ENCODE measurements at places on chromosomes 7 and 10. TPM values are rescaled to one million over a fixed set of nuclear protein-coding genes. Genes with fewer than 3 reads are reported as not detected.

GRCh38 chr10:84957427-84957826 is 629.0 kb downstream of the CCSER2 start:
- no peaks in the 10 kb centered on the region for H3K27me3 ChIP-seq
- H3K4me1 ChIP-seq, result no peaks in the 10 kb centered on the region
- H3K27ac ChIP-seq, result no peak overlapping the region
- no peaks in the 10 kb centered on the region for H3K36me3 ChIP-seq
- no peak overlapping the region for H3K4me3 ChIP-seq

DNA sequence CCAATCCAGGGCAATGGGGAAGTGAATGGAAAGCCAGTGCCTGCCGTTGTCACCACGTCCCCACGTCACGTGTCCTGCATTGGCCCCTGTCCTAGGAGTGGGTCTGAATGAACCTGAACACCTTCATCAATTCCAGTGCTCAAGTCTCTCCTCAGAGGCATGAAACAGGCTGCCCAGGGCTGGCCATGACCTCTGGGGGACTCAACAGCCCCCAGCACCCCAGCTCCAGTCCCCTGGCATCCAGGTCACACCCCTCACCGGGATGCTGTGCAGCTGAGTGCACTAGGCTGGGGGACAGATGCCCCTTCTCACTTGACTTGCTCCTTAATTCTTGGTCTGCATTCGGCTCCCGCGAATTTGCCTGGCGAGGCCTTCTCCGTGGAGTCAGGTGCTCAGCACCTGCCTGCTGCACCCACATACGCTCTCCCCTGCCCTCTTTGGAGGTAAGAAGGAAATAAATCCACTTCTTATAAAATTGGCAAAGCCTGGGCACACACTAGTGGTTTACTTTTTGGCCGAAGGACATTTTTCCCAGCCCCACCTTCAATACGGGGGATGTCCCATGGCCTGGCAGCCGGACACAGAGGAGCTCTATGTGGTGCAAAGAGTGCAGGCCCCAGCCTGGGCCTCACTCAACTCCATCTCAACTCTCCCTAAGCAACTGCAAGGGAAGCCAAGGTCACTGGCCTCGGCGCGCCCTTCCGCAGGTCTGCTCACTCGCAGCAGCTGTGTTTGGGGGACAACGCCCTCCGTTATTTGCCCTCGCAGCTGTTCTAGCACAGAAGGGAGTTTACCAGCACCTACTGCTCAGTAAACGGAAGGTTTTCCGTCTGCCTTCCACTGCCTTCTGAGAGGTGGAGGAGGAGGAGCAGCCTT is 77.6 kb upstream of the SHH start:
- no peaks in the 10 kb centered on the region for H3K4me1 ChIP-seq
- no peaks in the 10 kb centered on the region for H3K36me3 ChIP-seq
- no peak overlapping the region for H3K4me3 ChIP-seq
- DNase-seq, result no peak
- no peak overlapping the region for H3K27ac ChIP-seq
- no peaks in the 10 kb centered on the region for H3K27me3 ChIP-seq

GRCh38 chr10:55631071-55631654 is 729.9 kb downstream of the ZWINT start:
- peak; percentile 53 for DNase-seq
- H3K27ac ChIP-seq, result no peak overlapping the region
- no peaks in the 10 kb centered on the region for H3K36me3 ChIP-seq

DNA sequence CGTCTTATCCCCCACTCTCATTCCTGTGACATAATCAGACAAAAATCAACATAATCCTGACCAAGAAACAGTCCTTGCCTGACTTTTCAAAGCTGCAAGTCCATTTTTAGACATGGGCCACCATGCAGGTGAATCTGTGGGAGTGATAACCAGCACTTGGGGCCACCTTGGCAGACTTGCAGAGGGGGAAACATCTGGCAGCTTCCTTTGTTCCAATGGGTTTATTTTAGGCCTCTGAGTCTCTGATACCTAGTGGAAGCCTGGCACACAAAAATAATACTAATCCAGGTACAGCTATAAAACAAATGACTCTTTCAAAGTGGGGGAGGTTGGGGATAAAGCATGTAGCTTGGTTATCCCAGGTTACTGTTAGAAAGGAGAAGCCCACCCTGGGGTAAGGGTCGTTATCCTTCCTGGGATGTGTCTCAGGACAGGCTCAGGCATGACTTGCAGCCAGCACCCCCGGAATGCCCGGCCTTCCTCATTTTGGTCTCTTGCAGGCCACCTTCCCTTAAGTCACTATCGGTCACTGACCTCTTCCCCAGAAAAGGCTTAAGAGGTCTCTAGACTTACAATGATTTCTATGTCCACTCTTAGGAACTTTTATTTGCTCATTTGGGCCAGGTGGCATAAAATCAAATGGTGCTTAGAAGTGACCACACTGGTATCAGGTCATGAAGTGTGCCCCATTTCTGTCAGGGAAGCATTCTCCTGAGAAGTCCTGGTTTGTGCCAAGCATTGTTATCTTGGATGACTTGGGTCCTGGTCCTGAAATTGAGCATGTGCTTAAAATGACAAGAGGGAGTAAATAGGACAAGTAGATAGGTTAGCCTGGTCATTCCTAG is 37.6 kb downstream of the EEPD1 start:
- H3K27me3 ChIP-seq, result no peaks in the 10 kb centered on the region
- H3K4me1 ChIP-seq, result peaks cover 58% of the 10 kb centered on the region
- H3K4me3 ChIP-seq, result no peak overlapping the region
- no peaks in the 10 kb centered on the region for H3K36me3 ChIP-seq
- DNase-seq, result peak; percentile 76

- H3K4me3 ChIP-seq, result peak overlapping the region; percentile 64
- peak overlapping the region; percentile 93 for H3K27ac ChIP-seq
- H3K4me1 ChIP-seq, result peaks cover 51% of the 10 kb centered on the region
- no peaks in the 10 kb centered on the region for H3K27me3 ChIP-seq
- no peaks in the 10 kb centered on the region for H3K36me3 ChIP-seq
- DNase-seq, result no peak
Measured at GRCh38 chr10:110212119-110213006, 5.0 kb downstream of the MXI1 start.

GRCh38 chr10:93346694-93347093 is 135.4 kb downstream of the MYOF start:
- no peak overlapping the region for H3K27ac ChIP-seq
- no peaks in the 10 kb centered on the region for H3K4me1 ChIP-seq
- peaks cover 98% of the 10 kb centered on the region for H3K36me3 ChIP-seq
- no peaks in the 10 kb centered on the region for H3K27me3 ChIP-seq
- H3K4me3 ChIP-seq, result no peak overlapping the region

DNA sequence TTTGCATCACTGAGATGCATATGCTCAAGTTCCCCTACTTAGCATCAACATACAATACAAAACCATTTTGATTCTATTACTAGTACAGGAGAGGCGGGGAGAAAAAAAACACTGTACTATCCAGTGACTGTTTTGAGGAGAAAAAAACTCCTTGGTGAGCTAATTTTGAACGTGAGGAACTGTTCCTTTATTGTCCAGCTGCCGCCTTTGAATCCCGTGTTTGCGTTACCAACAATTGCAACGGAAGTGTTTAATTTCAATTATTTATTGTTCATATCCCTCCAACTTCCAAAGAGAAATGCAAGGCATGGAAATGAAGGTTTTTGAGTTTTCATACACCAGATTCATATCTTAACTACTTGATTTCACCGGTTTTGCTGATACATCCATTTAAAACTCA is 66.4 kb upstream of the ARHGAP21 start:
- H3K27me3 ChIP-seq, result no peaks in the 10 kb centered on the region
- no peak overlapping the region for H3K27ac ChIP-seq
- no peak overlapping the region for H3K4me3 ChIP-seq
- H3K36me3 ChIP-seq, result no peaks in the 10 kb centered on the region

GRCh38 chr10:87639493-87639892 is 20.2 kb upstream of the PAPSS2 start:
- no peak overlapping the region for H3K27ac ChIP-seq
- DNase-seq, result no peak
- no peaks in the 10 kb centered on the region for H3K4me1 ChIP-seq
- H3K36me3 ChIP-seq, result no peaks in the 10 kb centered on the region

- H3K4me3 ChIP-seq, result no peak overlapping the region
- H3K27ac ChIP-seq, result no peak overlapping the region
Measured at GRCh38 chr10:130729876-130730275, 581.6 kb downstream of the TCERG1L start.

DNA sequence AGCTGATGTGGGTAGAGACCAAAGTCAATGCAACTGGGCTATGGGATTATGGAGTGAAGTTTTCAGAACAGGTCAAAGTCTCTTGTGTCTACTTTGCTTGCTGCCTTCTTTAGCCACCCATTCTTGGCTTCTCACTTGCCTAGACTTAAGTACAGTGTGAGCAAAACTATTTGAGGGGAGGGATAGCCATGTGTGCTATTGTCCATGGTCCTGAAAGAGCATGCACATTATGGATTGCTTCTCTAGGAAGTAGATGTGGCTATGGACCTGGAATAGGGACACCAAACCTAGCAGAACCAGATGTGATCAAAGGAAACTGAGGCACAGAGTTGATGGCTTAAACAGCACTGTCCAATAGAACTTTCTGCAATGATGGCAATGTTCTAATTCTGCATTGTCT is 81.9 kb upstream of the ZNF800 start:
- H3K27ac ChIP-seq, result no peak overlapping the region
- H3K27me3 ChIP-seq, result no peaks in the 10 kb centered on the region
- no peak for DNase-seq
- no peaks in the 10 kb centered on the region for H3K4me1 ChIP-seq
- H3K36me3 ChIP-seq, result no peaks in the 10 kb centered on the region

- peaks cover 44% of the 10 kb centered on the region for H3K36me3 ChIP-seq
- peaks cover 10% of the 10 kb centered on the region for H3K4me1 ChIP-seq
- H3K27me3 ChIP-seq, result no peaks in the 10 kb centered on the region
- H3K27ac ChIP-seq, result peak overlapping the region; percentile 86
- no peak for DNase-seq
Measured at GRCh38 chr10:75233444-75234016, 2.2 kb downstream of the COMTD1 start.

DNA sequence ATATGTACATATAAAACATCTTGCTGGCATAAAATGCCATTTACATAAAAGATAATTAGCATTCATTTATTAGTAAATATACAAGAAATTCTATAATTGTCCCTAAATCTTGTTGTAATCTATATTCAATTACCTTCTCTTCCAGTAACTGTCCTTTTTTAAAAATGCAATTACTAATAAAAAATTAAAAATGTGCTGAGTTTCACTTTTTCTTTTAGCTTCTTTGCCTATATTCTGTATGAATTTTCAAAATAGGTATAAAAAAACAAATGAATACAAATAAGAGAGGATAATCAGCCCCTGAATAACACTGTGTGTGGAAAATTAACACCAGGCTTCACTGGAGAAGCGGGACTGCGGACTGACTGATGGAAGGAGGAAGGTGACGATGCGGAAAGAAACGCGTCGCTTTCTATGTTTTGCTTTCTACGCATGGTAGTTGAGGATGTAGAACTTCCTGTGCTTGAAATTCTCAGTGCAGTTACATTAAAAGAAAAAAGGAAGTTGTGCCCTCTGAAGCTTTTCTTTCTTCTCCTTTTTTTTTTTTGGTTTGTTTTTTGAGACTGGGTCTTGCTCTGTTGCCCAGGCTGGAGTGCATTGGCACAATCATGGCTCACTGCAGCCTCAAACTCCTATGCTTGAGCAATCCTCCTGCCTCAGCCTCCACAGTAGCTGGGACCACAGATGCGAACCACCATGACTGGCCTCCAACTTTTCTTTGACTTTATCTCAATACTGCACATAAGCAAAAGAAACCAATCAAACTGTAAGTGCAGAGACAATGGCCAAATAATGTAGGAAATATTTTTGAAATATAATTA is 7.4 kb upstream of the ZMYND11 start:
- H3K27me3 ChIP-seq, result no peaks in the 10 kb centered on the region
- peaks cover 11% of the 10 kb centered on the region for H3K4me1 ChIP-seq
- no peak overlapping the region for H3K4me3 ChIP-seq
- peak overlapping the region; percentile 11 for H3K27ac ChIP-seq
- no peaks in the 10 kb centered on the region for H3K36me3 ChIP-seq
- DNase-seq, result no peak

DNA sequence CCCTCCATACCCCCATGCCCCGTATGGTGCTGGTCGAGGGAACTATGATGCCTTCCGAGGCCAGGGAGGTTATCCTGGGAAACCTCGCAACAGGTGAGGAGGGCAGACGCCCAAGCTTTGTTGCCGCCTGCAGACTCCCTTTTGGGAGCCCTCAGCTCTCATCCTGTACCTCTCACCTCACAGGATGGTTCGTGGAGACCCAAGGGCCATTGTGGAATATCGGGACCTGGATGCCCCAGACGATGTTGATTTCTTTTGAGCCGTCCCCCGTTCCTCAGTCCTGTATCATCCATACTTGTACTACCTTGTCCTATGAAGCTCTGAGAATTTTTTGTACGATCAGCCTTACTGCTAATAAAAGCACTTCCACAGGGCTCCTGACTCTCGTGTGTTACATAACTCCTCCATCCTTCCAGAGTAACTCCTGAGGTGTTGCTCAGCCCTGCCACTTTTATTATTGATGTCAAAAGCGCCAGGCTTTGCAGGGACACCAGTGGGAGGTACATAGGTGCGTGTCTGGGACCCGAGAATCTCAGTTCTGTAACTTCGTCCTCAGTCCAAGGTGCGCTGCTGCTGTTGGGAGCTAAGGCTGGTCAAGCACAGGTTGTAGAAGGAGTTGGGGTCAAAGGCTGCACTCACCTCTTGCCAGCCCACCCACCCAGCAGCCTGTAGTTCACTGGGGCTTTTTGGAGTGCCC is 1.1 kb downstream of the UFSP1 start:
- H3K27me3 ChIP-seq, result peaks cover 35% of the 10 kb centered on the region
- no peak for DNase-seq
- H3K4me1 ChIP-seq, result peaks cover 42% of the 10 kb centered on the region
- H3K4me3 ChIP-seq, result peak overlapping the region; percentile 90
- peaks cover 53% of the 10 kb centered on the region for H3K36me3 ChIP-seq

DNA sequence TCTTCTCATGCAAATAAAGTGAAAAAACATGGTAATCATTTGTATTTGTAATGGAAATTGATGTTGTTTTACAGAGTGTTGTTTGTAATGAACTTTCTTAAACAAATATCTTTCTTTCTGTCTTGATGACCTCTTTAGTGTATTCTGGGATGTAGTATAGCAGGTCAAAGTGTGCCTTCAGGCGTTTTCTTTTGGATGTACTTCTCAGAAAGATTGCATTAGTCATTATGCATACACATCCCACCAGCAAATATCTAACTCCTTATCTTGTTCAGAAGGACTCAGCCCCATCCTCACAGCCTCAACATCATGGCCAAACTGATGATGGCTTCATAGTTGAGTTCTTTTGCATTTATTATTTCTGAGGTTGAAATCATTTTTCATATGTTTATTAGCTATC is 124.7 kb downstream of the LRRC18 start:
- H3K4me1 ChIP-seq, result no peaks in the 10 kb centered on the region
- peaks cover 38% of the 10 kb centered on the region for H3K36me3 ChIP-seq
- no peaks in the 10 kb centered on the region for H3K27me3 ChIP-seq
- DNase-seq, result no peak
- no peak overlapping the region for H3K4me3 ChIP-seq

- DNase-seq, result no peak
- H3K4me3 ChIP-seq, result no peak overlapping the region
- no peak overlapping the region for H3K27ac ChIP-seq
- no peaks in the 10 kb centered on the region for H3K4me1 ChIP-seq
- H3K27me3 ChIP-seq, result no peaks in the 10 kb centered on the region
Measured at GRCh38 chr10:93913706-93914105, 19.9 kb downstream of the SLC35G1 start.

GRCh38 chr7:4661871-4662270 is 20.2 kb upstream of the FOXK1 start:
- H3K4me3 ChIP-seq, result no peak overlapping the region
- H3K36me3 ChIP-seq, result no peaks in the 10 kb centered on the region
- no peaks in the 10 kb centered on the region for H3K27me3 ChIP-seq

Gene RGR
- total RNA-seq, result not detected

Gene ZNF783
- 12.0 TPM for total RNA-seq

Gene TWIST1
- total RNA-seq, result 0.47 TPM

Gene CDNF
- 0.71 TPM for total RNA-seq

Gene HEPACAM2
- total RNA-seq, result not detected

Gene GIMAP2
- 30.6 TPM for total RNA-seq

Gene SPDYE11
- total RNA-seq, result not detected

Gene FAM13C
- total RNA-seq, result 14.5 TPM

Gene GRIFIN
- not detected for total RNA-seq
